Psoas muscle (tissue), 8 donors: ENCODE measurements at places on chromosomes 4 and X. TPM values are rescaled to one million over a fixed set of nuclear protein-coding genes. Genes with fewer than 3 reads are reported as not detected.

Gene SPIN2A
- 0.24 TPM for total RNA-seq

Gene POU3F4
- not detected for total RNA-seq

Gene ETNPPL
- total RNA-seq, result 0.25 TPM

Gene CLDN34
- not detected for total RNA-seq

Gene EGFL6
- not detected for total RNA-seq

Gene SLC6A8
- total RNA-seq, result 256 TPM

Gene ZNF41
- total RNA-seq, result 12.4 TPM

DNA sequence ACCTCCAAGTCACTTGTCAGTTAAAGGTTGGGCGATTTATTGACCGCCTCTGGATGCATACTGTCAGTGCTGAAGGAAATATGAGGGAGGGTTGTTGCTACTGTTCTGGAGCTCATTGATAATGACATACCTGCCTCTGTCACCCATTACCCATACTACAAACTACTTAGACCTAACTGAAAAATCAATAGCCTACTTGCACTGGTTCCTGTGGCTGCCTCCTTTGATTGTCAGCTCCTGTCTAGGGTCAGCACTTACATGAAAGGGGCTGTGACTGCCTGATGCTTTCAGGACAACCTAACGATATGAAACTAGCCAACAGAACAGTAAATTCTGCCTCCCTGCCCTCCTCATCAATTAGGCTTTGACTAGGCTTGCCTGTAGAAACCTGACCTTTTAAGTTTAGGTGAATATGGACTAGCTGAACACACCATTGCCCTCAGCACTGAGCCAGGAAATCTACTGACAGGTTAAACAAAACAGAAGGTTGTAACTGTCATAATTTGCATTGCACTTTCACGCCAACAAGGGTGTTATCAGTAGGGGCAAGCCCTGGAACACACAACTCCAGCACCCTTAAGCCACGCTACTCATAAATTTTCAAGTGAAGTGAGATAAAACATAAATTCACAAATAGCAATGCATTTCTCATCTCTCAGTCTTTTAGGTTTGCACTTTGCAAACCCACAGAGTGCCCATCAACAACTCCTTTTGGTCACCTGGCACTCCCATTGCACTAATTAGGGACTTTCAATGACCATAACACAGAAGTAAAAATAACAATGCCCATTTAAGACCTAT is 9.0 kb upstream of the MAB21L2 start:
- no peak for DNase-seq

DNA sequence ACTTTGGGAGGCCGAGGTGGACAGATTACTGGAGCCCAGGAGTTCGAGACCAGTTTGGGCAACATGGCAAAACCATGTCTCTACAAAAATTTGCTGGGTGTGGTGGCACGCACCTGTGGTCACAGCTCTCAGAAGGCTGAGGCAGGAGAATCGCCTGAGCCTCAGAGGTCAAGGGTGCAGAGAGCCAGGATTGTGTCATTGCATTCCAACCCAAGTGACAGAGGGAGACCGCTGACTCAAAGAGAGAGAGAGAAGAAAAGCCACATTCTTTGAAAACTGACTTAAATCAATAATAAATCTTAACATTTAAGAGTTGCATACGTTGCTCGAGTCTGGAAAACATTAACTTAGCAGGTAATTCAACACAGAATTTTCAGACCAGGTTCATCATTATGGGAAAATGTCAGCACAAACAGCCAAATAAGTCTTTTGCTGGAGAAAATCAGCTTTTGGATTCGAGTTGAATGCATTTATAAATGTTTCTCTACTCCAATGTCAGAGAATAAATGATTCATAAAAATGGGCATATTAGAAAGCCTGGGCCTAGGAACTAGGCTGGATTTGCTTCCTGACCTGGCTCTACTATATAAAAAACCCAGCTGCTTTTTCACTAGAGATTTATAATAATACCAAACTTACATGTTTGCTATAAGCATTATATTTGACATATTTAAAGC is 68.3 kb upstream of the RBPJ start:
- no peak for DNase-seq

GRCh38 chrX:1261285-1261684 is 7.3 kb upstream of the CSF2RA start:
- DNase-seq, result no peak

- no peak for DNase-seq
Measured at GRCh38 chrX:9906919-9907318, 60.2 kb upstream of the CLDN34 start.
